ENCODE measurements at places on chromosomes 7 and 10.

DNA sequence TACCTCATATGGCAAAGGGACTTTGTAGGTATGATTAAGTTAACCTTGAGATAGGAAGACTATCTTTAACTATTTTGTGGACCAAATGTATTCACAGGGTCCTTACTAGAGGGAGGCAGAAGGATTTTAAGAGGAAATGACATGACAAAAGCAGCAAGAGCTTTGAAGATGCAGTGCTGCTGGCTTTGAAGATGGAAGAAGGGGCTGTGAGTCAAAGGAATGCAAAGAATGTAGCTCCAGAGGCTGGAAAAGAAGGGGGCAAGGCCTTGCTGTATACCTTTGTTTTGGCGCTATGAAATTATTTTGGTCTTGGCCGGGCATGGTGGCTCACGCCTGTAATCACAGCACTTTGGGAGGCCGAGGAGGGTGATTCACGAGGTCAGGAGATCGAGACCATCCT lies 3.2 kb upstream of the NRBF2 start:
- no peak for DNase-seq

- DNase-seq: peak; percentile 1
Measured at GRCh38 chr10:18501198-18501597, 150.2 kb downstream of the NSUN6 start.

GRCh38 chr7:26549281-26549944 lies 257.8 kb downstream of the SNX10 start:
- DNase-seq: no peak

DNA sequence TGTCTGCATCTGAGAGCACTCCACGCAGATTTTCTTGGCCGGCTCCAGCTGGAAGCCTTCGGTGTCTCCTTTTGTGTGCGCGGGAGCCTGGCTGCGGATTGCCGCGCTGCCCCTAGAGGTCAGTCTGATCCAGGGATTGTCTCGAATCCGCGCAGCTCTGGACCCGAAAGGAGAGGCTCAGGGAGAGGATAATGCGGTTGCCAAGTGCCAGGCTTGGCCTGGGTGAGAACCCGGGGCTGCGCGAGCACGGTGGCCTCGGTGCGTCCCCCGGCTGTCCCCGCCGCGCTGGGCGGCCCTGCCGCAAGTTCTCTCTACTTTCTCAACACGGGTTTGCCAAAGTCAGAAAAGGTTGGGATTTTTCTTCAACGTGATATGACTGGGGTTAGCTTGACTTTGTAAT lies 140.9 kb downstream of the ADCYAP1R1 start:
- peak; percentile 3 for DNase-seq

GRCh38 chr10:84360637-84361365 lies 32.4 kb downstream of the CCSER2 start:
- DNase-seq: no peak

GRCh38 chr7:27663989-27664331 lies 1.3 kb upstream of the HIBADH start:
- DNase-seq: no peak

DNA sequence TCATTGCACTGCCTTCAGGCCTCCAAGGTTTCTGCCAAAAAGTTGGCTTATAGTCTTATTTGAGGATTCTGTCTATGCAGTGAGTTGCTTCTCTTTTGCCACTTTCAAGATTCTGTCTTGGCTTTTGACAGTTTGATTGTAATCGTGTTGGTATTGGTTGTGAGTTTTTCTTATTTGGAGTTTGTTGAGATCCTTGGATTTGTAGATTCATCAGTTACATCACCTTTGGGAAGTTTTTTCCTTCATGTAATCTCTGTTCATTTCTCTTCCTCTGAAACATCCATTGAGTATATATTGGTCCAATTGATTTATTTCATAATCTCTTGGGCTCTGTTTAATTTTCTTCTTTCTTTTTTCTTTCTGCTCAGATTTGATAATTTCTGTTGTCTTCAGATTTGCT lies 59.8 kb downstream of the SEPTIN7 start:
- DNase-seq: no peak

GRCh38 chr10:19832699-19833098 lies 16.5 kb downstream of the PLXDC2 start:
- no peak for DNase-seq

DNA sequence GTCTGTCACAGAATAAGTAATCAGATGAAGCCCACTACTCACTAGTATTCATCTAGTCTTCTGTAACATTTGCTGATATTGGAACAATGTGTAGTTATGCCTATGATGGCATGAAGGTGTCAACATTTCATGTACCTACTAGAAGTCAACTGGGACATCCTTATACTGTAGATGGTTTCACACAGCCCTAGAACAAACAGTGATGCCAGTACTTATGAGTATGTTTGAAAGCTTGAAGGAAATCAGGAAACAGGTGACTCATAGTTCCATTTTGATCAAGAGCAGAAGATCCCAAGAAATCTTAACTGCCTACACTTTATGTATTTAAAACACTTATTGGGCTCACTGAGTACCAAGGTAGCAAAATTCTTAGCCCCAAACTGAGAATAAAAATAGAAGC lies 1519.6 kb downstream of the REEP3 start:
- DNase-seq: no peak

DNA sequence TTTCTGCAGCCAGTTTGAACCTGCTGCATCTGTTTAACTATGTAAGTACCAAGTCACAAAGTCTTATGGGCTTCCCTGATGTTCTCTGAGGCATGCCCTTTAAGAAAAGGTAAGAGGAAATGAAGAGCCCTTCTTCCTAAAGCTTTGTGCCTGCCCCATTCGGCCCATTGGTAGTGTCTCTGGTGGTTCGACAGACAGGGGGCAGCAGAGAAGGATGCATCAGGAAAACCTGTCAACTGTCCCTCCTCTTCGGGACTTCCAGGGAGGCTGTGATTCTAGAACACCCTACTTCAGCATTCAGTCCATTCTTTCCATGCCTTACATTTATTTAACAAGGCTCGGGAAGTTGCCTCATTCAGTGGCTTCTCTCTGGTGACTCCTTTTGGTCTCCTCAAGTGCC lies 1.9 kb upstream of the SFRP4 start:
- no peak for DNase-seq

- DNase-seq: no peak
Measured at GRCh38 chr7:101522021-101522420, 107.1 kb downstream of the MYL10 start.

DNA sequence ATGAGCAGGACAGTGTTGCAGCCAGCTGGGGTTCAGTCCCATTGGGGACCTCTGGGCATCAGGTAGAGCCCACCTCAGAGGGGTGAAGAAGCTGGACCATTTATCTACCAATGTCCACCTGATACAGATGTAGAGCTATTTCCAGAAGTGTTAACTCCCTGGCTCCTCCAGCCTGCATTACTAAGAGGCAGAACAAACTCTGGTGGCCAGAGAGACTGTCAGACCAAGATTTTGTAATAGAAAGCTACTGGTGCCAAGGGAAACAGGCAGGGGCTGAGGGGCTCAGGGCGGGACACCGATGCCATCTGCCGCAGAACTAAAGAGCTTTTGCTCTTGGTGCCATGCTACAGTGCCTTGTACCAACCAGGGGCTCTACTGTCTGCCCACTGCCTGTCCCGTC lies 268.2 kb upstream of the HABP2 start:
- no peak for DNase-seq
